ENCODE measurements at places on chromosomes 5 and 9.

DNA sequence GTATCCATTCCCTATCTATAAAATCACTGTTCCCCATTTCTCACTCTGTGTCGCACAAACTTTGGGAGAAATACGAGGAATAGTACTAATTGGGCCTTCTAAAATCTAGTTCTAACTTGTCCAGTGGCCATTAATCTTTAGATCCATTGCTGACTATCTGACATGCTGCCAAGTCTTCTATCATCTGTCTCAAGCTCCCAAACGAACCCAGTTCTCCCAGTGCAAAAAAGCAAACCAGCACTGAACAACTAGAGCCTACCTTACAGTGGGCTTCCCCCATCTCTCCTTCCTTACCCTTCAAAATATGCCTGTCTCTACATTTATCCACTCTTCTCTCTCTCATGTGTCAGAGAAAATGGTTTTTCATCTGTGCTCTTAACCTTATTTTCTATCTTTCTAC is 3.2 kb upstream of the SPINK7 start:
- no peak for DNase-seq

DNA sequence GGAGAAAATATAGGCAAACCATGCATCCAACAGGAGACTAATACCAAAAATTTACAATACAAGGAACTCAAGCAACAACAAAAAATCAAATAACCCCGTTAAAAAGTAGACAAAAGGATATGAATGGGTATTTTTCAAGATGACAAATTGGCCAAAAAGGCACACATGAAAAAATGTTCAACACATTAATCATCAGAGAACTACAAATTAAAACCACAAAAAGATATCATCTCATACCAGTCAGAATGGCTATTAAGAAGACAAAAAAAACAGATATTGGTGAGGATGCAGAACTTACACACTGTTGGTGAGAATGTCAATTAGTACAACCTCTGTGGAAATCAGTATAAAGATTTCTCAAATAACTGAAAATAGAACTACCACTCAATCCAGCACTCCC is 35.0 kb downstream of the TEX10 start:
- DNase-seq, result no peak

- DNase-seq, result no peak
Observed at GRCh38 chr9:112007575-112008240, 111.1 kb downstream of the UGCG start.

DNA sequence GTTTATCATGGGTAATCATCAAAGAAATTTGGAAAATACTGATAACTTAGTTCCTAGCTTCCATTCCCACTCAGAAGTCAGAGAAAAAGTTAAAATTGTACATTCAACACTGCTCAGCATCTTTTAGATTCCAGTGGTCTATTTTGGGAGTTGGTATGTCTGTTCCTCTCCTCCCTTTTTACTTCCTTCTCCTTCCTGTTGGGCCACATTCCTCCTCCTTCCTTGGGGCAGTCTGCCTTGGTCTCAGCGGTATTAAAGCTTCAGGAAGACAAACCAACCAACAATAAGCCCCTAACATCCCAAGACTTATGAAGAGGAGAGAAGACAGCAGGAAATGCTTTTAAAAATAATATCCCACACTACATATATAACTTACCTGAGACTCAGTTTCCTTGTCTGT is 49.9 kb upstream of the SSBP2 start:
- DNase-seq, result no peak

DNA sequence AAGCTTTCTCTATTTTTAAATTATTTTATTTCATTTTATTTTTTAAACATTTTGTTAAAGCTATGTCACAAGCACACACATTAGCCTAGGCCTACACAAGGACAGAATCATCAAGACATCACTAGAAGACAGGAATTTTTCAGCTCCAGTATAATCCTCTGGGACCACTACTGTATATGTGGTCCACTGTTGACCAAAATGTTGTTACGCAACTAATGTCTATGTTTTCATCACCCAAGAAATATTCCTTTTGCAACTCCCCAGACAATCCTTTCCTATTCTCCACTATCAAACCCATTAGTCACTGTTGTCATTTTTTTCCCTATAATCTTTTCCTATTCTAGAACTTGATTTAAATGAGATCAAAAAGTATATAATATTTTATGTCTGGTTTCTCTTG is 2371.7 kb upstream of the C9orf72 start:
- no peak for DNase-seq

DNA sequence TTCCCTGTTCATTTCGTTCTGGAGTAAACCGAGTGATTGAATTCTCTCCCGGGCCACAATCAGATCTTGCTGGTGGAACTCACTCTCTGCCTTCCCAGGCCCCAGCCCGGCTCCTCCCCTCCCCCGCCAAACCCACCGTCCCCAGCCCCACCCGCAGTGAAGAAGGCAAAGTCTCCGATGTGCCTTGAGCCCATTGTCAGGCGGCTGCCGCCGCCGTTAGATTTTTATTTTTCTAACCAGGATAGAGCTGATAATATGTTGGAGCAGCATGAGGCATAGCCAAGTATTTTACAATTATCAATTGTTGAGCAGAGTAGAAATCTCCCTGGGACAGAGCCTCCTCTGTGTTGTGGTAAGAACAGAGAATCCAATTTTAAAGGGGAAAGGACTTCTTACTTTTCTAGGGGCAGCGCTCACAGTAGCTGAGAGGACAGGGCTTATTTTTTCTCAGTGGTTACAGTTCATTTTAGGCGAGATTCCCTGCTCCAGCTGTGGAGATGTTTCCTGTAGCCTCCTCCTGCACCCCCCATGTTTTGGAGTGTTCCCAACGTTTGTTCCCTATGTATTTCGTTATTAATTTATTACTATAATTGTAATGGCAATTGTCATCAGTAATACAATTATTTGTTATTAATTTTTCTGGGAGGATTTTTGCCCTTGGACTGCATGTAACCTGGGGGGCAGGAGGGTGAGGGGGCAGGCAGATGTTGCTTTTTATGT is 1.3 kb downstream of the PSAT1 start:
- no peak for DNase-seq

DNA sequence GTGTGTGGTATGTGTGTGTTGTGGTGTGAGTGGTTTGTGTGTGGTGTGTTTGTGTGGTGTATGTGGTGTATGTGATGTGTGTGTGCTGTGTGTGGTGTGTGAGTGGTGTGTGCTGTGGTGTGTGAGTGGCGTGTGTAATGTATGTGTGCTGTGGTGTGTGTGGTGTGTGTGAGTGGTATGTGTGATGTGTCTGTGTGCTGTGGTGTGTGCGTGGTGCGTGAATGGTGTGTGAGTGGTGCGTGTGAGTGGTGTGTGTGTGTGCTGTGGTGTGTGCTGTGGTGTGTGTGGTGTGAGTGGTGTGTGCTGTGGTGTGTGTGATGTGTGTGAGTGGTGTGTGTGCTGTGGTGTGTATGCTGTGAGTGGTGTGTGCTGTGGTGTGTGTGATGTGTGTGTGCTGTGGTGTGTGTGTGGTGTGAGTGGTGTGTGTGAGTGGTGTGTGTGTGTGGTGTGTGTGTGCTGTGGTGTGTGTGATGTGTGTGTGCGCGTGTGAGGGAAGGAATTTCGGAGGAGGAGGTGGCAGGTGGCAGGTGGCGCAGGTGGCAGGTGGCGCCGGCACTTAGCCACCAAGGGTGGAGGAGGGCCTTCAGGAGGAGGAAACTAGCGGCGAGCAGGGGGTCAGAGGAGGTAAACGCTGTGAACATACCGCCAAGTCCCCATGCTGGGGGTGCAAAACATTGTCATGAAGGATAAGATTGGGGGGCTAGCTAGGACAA is 191.8 kb downstream of the MELK start:
- DNase-seq, result no peak

GRCh38 chr9:110641293-110641692 is 27.3 kb upstream of the MUSK start:
- no peak for DNase-seq

DNA sequence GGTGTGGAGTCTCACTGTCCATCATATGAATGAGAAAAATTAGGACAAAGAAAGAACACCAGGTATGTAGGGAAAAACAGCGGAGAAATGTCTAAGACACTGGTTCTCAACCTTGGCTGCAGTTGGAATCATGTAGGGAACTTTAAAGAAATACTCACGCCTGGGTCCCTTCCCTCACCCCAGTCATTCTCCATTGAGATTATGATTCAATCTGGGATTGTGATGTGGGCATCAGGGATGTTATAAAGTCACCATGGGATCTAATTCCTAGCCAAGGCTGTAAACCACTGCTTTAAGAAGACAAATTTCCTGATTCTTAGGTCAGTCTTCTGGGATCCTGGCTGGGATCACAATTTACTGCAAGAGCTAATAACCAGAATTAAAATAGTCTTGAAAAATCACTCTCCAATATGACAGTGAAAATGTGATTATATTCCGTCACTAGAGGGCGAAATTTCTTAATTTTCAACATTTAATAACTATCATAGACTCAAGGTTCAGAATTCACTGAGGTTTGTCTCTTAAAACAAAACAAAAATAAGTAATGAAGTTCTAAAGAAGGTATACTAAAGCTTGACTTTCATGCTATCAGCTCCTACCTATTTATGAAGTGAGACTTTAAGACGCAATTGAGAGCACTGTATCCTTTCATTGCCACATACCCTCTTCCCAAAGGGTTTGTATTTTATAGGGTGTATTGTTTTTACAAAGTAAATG is 60.5 kb downstream of the GLDC start:
- no peak for DNase-seq

GRCh38 chr9:3018071-3018470 is 174.2 kb upstream of the PUM3 start:
- no peak for DNase-seq

- DNase-seq, result no peak
Observed at GRCh38 chr5:151569132-151570046, 21.7 kb downstream of the FAT2 start.

GRCh38 chr5:119257613-119258012 is 98.2 kb upstream of the TNFAIP8 start:
- no peak for DNase-seq

DNA sequence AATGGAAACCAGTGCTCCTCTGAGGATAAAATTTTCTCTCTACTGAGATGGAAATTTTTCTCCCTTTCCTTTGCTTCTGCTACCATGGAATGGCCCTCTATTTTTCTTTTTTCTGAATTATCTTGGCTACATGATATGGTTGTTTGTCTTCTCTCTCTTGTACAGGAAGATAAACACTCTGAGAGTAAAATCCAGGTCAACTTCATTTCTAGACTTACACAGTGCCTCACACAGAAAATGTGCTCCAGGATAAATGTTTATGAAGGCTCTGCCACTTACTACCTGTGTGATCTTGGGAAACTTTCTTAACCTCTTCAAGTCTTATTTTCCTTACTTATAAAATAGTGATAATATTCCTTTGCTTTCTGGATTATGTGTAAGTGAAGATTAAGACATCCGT is 153.9 kb downstream of the PRELID2 start:
- no peak for DNase-seq

- DNase-seq, result no peak
Observed at GRCh38 chr9:137294091-137294680, 7.9 kb downstream of the NRARP start.

GRCh38 chr5:7868427-7868772 is 431 bp downstream of the FASTKD3 start:
- no peak for DNase-seq

- DNase-seq, result no peak
Observed at GRCh38 chr5:112794410-112794809, 56.7 kb downstream of the APC start.
